ENCODE measurements at places on chromosomes 2 and 18.

GRCh38 chr18:77129150-77129551 is 3.4 kb downstream of the MBP start:
- peak; percentile 87 for DNase-seq

DNA sequence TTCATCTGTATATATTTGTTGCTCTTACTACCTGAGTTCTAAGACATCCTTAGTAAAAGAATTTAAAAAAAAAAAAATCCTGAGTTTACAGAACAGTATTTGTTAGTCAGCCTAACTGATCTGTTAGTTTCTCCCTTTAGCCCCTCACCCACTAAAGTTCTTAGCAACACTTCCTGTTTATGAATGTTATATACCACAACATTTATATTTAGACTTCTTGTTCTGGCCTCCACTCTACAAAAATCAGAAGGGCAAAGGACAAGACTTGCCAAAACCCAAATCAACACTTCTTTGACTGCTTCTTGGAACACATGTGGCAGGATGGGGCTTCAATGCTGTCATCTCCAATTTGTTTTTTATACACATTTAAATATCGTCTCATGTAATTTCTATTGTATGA is 71.1 kb downstream of the MGAT5 start:
- no peak for DNase-seq

DNA sequence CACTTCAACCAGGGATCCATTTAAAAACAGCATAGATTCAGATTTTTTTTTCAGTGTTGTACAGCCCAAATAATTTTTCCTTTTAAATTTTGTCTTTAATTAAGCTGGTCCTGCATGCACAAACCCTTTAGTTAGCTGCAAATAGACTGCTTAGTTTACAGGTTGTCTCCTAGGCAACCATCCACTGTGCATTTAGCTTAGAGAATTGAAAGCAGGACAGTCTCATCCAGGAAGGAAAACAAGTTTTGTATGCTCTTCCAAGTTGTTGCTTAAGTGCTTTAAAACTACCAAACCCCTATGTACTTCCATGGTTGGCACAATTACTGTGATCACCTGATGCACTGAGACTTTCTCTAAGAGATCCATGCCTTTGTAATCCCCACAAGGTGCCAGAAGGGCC is at the start of gene MAP3K19:
Gene MAP3K19 (minus strand): TSS at position 148 of the 400 bp plus-strand sequence. CDS start 22,800 bp downstream, outside the sequence.
- DNase-seq = no peak

DNA sequence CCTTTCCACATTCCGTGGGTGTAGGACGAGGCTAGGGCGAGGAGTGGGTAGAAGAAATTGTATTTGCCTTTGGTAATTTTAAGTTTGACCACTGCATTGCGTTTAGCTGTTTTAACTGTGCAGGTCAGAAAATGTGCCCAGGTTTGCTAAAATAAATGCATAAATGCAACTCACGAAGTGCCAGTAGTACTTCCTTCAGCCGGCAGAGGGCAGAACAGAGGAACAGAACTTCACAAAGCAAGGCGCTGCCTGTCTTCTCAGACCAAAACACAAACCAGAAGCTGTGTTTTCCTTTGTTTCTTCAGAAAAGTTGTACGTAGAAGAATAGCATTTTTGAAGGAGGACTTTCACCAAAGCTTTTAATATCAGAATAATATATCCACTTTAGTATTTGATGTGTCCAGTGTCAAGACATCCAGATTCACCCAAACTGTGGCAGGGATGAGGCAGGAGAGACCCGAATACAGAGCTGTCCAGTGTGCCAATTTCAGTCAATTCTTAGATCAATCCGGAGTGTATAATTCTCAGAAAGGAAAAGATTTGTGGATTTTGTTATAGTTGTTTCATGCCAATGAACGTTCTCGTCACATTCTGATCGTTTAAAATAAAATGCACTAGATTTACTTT is 348.6 kb downstream of the DLGAP1 start:
- DNase-seq = peak; percentile 57

- no peak for DNase-seq
Measured at GRCh38 chr2:157438863-157439823, 4.7 kb downstream of the CYTIP start.

DNA sequence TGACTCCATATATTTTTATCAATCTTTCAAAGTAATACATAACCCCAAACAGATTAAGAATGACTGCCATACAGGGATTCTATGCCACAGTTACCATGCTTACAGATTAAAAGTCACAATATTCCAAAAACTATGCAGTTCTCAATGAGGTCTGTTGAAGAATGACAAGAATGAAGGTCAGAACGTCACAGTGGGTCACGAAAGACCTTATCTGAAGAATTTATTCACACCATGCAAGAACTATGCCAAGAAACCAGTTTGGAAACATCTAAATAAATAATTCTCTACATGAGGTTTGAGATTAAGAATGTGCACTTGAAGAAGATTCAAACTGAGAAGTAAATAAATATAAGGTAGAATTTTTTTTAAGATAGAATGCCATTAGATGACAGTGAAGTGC is 253.3 kb downstream of the EXOC6B start:
- DNase-seq = peak; percentile 92

- DNase-seq = peak; percentile 90
Measured at GRCh38 chr2:85935746-85936208, 47.0 kb upstream of the ST3GAL5 start.

DNA sequence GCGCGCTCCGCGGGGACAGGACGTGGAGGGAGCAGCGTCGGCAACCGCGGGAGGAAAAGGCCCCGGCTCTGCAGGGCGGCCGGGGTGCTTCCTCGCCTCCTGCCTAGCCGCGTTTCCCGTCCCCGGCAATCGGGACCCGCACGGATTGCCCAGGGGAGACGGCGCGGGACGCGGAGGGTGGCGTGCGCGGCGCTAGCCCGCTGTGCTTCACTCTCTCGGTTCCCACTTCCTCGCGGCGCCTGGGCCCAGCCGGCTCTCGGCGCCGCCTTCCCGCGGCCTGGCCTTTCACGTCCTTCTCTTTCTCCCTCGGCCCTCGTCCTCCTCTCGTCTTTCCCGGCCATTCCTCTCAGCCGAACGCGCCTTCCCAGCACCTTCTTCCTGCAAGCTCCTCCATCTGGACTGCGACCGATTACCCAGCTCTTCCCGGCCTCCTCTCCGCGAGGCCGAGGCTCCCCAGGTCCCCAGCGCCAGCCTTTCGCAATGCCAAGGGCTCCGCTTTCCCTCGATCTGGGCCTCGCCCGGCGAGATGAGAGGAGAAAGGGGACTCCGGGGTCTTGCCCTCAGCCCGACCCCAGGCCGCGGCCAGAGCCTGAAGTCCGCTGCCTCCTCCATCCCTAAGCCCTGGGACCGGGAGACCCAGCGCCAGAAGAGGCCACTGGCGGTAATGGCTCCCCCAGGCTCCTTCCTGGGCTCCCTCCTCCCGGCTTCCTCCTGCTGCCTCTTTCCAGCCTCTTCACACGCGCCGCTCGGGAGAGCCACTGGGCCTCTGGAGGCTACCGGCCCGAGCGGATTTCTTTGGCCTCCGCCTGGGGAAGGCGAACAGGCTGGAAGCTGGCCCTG is 34.3 kb upstream of the ATP6V1B1 start:
- peak; percentile 17 for DNase-seq

GRCh38 chr18:30859036-30859435 is 183.5 kb downstream of the DSC3 start:
- no peak for DNase-seq

- peak; percentile 83 for DNase-seq
Measured at GRCh38 chr18:59070181-59070912, 69.3 kb upstream of the SEC11C start.

DNA sequence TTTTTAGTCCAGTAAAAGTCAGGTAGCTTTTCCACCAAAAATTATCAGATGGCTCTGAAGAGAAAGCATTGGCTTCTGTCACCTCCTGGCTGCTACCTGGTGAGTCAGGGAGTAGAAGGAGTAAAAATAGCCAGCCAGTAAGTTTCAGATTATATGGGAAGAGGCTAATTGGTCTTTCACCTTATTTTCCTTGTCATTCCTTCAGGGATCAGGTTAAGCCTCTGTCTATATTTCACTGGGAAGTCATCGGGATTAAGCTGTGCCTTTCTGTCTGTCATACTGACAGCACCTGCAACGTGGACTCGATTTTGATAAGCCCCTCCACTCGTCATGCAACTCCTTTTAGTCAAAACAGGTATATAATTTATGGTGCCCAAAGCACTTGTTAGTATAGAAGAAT is 380.7 kb upstream of the CELF4 start:
- DNase-seq = no peak

DNA sequence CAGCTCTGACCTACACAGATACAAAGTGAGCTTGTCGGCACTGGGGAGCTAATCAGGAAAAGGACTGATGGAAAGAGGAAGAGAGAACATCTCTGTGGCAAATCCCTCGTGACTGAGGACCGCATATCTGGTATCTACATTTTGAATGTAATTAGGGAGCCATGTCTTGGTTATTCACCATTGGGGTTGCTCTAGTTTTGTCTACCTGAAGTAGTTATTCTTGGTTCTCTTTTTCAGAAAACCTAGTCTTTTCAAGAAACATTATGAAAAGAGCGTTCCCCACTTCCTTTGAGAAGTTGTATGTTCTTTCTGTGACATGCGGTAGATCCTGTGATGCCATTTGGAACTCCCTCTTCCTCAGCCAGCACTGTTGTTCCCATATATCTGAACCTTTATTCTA is 104.4 kb downstream of the DOCK10 start:
- DNase-seq = no peak

GRCh38 chr2:195520671-195521155 is 136.3 kb upstream of the SLC39A10 start:
- DNase-seq = peak; percentile 98

- DNase-seq = no peak
Measured at GRCh38 chr2:173664513-173664910, 300.7 kb downstream of the SP3 start.

DNA sequence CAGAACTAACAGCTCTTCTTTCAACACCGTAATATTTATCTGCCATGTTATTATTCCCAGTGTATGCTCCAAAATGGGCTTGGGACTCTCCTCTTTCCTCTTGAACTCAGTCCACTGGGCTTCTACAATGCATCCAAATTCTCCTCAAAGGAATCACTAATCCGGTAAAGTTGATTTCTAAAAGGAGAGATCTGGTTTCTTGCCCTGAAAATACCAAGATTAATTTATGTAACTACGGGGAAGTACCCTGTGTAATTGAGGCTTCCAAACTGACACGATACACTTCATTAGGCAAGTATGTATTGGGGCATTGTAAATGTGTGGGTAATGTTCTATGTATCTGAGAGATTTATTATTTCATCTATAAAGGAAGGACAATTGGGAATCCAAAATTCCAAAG is 5.7 kb downstream of the NCKAP5 start:
- DNase-seq = no peak

DNA sequence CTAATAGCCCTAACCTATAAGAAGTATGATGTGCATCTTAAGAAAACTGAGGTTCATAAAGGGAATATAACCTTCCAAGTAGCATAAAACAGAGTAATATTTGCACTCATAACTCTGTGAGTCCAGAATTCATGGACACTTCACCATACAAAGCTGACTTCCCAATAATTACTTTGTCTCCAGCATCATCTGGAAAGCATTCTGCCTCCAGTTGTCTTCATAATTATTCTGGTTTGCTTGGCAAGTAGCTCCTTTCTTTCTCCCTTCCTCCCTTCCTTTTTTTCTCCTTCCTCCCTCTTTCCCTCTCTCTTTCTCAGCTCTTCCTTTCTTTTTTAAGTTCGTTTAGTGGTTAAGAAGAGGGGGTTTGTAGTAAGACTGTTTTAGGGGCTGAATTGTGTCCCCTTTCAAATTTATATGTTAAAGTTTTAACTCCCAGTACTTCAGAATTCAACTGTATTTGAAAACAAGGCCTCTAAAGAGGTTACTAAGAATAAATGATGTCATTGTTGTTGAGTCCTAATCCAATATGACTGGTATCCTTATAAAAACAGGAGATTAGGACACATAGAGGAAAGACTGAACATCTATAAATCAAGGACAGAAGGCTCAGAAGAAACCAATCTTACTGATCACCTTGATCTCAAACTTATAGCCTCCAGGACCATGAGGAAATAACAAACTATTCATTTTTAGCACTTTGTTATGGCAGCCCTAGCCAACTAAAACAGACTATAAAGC is 28.9 kb downstream of the TFPI start:
- no peak for DNase-seq

GRCh38 chr18:26813043-26813442 is 52.5 kb downstream of the AQP4 start:
- no peak for DNase-seq

- peak; percentile 48 for DNase-seq
Measured at GRCh38 chr2:88590998-88591613, 36.2 kb downstream of the EIF2AK3 start.

All from brain microvascular endothelial cell (primary cell).